Activated CD4-positive, alpha-beta T cell treated with anti-CD3 and anti-CD28 coated beads, Interleukin-2, amount 10 ng/mL, durations not matched to agents 7 days and 5 days (primary cell): ENCODE measurements at places on chromosomes 7 and 10.

DNA sequence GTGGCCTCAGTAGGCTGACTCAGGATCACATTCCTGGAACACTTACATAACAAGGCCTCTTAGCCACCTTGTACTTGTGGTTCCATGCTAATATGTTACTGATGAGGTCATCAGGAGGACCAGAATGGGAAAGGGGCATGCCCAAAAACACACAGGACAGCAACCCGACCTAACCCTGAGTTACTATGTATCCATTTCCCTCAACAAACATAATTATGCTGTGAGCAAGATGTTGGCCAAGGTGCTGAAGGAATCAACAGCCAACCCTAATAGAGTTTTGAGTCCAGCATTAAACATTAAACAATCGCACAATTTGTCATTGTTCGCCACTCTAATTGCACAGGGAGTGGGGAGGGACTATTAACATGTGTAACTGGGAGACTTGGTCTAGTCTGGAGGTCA is 129.4 kb downstream of the PLPP4 start:
- no peak for DNase-seq

- no peak for DNase-seq
Observed at GRCh38 chr7:79451580-79451979, 1.9 kb downstream of the MAGI2 start.

- no peak for DNase-seq
Observed at GRCh38 chr10:69898524-69898923, 96.8 kb downstream of the COL13A1 start.

GRCh38 chr7:150793569-150794238 is 6.5 kb downstream of the TMEM176B start:
- no peak for DNase-seq

- DNase-seq = no peak
Observed at GRCh38 chr7:102874966-102875365, 37.8 kb upstream of the LRRC17 start.

- DNase-seq = no peak
Observed at GRCh38 chr10:43166207-43166879, 28.1 kb downstream of the CSGALNACT2 start.

DNA sequence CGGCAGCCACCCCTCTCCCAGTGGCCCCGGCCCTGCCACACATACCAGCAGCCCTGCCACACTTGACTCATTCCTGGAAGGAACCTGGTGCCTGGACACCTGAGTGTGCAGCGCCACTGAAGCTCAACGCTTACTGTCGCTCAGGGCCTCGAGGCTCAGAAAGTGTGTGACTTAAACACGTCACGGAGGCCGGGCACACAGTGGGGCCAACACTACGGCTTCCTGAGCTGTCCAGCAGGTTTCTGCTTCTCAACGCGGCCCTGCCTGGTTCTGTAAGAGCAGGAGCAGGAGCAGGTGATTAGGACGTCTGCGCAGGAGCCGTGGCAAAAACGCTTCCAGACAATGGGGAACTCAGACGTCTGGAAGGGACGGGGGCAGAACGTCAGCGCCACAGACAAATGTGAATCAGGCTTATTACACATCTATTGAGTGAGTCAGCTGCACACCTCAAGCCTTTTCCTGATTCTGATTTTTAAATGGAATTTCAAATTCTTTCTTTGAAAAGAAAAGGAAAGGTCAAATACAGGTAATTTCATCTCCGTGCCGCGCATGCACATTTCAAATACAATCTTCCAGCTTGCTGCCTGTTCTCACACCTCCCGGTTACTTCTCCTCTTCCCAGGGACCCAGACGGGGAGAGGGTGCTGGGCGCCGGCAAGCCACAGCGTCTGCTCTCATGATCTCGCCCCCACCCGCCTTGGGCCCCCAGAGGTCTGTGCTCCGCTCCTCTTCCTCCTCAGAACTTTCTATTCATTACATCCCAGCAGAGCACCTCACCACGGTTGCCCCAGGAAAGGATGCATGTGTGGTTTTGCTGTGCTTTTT is 66.6 kb downstream of the ADARB2 start:
- DNase-seq = no peak

GRCh38 chr10:19638182-19638895 is 177.9 kb upstream of the PLXDC2 start:
- no peak for DNase-seq
